ENCODE measurements at places on chromosomes 2 and 18.

- DNase-seq = no peak
These were observed 202.1 kb upstream of the TNP1 start for GRCh38 chr2:217061916-217062505.

- no peak for DNase-seq
These were observed 136.4 kb upstream of the GPC1 start for GRCh38 chr2:240298803-240299709.

- DNase-seq = no peak
These were observed 228.0 kb upstream of the MEX3C start for GRCh38 chr18:51425475-51425874.

GRCh38 chr2:151845481-151845880 lies 17.3 kb upstream of the ARL5A start:
- no peak for DNase-seq

DNA sequence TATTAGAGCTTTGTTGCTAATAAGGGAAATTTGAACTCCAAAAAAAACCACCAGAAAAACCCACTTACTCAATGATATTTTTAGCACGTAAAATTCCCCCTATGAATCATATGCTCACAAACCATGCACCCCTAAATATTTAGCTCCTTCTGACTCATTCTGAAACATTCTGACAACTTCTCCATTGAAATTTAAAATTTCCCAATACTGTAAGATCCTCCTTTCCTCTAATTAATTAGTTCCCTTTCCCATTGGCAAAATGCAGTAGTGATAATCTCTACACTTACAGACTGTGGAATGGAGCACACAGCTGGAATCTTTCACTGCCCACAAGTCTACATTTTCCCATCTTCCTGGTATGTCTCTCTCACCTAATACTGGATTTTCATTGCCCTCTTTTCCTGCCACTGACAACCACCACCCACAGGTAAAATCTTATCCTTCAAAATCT lies 215.8 kb upstream of the ACVR2A start:
- peak; percentile 97 for DNase-seq

- no peak for DNase-seq
These were observed 476.7 kb upstream of the GCFC2 start for GRCh38 chr2:76187415-76187814.

GRCh38 chr18:3256693-3257626 lies 5.0 kb upstream of the MYL12B start:
- peak; percentile 59 for DNase-seq

GRCh38 chr2:200449149-200449548 lies 60.7 kb downstream of the KCTD18 start:
- DNase-seq = no peak

DNA sequence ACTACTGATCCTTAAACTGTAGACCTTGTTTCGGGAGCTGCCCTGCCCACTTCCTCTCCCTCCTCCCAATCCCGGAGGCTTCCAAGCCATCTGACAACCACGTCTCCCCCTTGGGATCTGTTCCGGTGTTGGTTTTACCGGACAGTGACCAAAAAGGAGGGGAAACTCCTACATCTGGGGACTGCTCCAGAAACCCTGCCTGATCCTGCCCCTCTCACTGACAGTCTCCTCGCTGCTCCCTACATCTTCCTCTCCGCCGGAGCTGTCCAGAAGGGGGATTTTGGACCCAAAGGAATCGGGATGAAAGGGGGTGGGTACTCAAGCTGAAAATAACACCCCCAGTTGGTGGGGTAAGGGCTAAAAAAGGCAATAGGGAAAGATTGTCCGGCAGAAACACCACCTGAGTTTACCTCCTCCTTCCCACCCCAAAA lies 1.5 kb downstream of the INO80D start:
- DNase-seq = peak; percentile 43

- DNase-seq = peak; percentile 77
These were observed 94.2 kb upstream of the DLX2 start for GRCh38 chr2:172196768-172197431.

DNA sequence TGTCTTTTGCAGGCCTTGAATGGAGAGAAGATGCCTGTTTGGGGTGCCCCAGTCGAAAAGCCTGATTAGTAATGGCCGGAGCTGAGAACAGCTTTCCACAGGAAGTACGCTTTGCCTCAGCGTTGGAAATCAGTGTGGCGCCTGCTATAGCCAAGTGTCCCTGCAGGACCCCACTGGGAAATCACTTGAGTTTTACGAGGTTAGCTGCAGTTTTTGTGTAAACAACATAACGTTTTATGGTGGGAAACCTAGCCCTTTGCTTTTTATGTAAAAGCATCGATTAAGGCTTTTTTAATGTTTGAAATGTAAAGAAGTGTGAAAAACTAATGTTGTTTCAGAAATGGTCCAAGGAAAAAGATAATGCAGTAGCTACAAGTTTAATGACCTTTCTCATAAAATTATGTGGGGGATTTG lies 234.2 kb downstream of the TTC32 start:
- no peak for DNase-seq

DNA sequence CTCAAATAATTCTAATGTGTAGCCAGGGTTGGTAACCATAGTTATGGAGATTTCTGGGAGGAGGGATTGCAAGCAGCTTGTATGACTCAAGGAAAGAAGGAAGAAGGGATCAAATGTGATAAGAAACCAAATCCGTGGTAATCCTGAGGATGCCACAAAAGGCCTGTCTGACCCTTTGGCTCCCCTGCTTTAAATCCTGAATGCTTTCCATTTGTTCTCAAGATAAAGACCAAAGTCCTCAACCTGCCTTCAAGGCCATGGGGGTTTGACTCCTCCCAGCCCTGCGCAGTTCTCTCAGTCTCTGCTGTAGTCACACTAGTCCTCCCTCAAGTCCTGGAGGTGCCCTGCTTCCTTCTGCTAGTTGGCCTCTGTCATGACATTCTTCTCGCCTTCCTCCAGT lies 74.0 kb downstream of the SUMO1 start:
- DNase-seq = no peak
